ENCODE measurements at places on chromosomes 6 and 20.
A peak's percentile ranks its signal among the peaks of the same experiment; 100 is the strongest.

DNA sequence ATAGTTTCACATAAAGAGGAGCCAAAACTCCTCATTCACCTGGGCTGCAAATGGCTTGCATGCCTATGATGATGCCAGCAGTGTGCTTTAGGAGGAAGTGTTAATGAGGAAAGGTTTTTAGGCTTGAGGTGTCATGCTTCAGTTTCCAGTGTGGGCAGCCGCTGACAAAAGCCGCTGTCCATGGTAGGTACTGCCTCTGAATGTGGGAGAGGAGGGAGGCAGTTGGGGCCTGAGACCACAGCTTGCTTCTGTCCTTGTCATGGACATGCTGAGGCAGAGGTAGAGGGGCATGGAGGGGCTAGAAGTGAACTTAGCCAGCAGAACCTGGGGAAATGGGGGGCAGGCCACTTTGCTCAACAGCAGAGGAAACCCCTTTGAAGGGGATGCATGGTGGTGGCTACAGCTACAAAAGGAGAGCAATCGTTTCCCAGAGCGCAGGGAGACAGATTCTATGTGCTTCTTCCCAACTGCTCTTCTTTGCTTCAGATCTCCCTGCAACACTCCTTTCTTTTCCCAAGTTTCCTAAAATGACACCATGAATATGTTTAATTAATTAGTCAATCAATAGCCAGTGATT lies 372.1 kb upstream of the CNR1 start:
- no peak for DNase-seq

- no peak for DNase-seq
Measured at GRCh38 chr6:107442938-107443607, 16.3 kb downstream of the PDSS2 start.

GRCh38 chr20:1210501-1210900 lies 7.2 kb downstream of the C20orf202 start:
- no peak for DNase-seq

GRCh38 chr6:47034926-47035325 lies 7.2 kb downstream of the ADGRF1 start:
- DNase-seq, result peak; percentile 20

GRCh38 chr20:14830466-14830865 lies 493.1 kb upstream of the FLRT3 start:
- no peak for DNase-seq

All from fibroblast of skin of left biceps (primary cell).